ENCODE measurements at places on chromosomes 11 and 22.
A peak's percentile ranks its signal among the peaks of the same experiment; 100 is the strongest.

- no peaks in the 10 kb centered on the region for H3K36me3 ChIP-seq
- no peak for DNase-seq
- no peaks in the 10 kb centered on the region for H3K4me1 ChIP-seq
- peaks cover 25% of the 10 kb centered on the region for H3K27me3 ChIP-seq
- no peak overlapping the region for H3K27ac ChIP-seq
Observed at GRCh38 chr11:11397036-11397415, 44.0 kb upstream of the CSNK2A3 start.

DNA sequence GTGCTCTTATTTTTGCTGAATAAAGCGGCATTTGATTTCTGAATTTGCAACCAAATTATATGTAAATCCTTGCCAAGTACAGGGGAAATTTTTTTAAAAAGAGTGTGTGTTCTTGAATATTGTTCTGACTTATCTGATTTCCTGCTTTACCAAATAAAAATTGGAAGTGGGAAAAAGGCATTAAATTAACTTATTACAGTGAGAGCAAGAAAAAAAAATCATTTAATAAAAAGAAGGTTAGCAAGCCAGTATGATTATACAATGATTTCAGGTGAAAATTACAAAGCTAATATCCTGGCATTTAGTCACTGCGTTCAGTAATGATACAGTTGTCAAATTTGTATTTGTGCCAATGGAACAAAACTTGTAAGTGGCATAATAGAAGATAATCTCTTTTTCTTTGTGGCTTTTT is 82.1 kb upstream of the PPARA start:
- no peak overlapping the region for H3K27ac ChIP-seq
- peaks cover 44% of the 10 kb centered on the region for H3K4me1 ChIP-seq
- DNase-seq: no peak
- H3K4me3 ChIP-seq: no peak overlapping the region
- H3K27me3 ChIP-seq: no peaks in the 10 kb centered on the region
- peaks cover 4% of the 10 kb centered on the region for H3K36me3 ChIP-seq

DNA sequence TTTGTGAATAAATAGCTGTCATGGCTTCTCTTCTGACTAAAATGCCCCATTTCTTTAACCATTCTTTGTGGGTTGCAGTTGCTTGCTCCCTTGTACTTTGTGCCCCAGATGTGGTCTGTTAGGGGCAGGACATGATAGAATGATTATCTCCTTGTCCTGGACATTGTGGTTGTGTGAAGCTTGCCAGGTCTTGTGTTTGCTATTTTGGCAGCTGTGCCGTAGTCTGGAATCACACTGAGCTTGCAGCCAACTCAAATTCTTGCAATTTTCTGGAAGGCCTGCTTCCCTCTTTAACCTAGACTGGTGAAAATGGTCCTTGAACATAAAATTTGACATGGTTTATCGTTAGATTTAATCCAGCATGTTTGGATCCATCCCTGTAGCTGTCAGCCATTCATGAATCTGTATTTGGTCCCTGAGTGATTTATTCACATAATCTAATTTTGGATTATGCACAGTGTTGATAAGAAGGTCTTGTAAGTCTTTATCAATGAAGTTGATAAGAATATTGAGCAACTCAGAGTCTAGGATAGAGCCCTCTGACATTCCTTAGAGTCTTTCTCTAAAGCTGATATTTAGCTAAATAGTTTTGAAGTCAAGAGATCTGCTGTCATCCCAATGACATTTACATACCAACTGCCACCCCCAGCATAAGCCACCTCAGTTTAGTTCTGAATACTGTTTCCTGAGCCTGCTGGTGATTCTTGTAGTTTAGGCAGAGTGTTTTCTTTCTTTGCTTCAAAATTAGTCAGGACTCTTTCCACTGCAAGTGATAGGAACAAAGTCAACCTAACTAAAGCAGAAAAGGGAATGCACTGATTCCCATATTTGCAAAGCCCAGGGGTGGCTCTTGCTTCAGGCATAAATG is 9.8 kb downstream of the SPON1 start:
- peaks cover 40% of the 10 kb centered on the region for H3K27me3 ChIP-seq
- no peaks in the 10 kb centered on the region for H3K4me1 ChIP-seq
- no peak overlapping the region for H3K27ac ChIP-seq
- no peaks in the 10 kb centered on the region for H3K36me3 ChIP-seq
- no peak for DNase-seq

DNA sequence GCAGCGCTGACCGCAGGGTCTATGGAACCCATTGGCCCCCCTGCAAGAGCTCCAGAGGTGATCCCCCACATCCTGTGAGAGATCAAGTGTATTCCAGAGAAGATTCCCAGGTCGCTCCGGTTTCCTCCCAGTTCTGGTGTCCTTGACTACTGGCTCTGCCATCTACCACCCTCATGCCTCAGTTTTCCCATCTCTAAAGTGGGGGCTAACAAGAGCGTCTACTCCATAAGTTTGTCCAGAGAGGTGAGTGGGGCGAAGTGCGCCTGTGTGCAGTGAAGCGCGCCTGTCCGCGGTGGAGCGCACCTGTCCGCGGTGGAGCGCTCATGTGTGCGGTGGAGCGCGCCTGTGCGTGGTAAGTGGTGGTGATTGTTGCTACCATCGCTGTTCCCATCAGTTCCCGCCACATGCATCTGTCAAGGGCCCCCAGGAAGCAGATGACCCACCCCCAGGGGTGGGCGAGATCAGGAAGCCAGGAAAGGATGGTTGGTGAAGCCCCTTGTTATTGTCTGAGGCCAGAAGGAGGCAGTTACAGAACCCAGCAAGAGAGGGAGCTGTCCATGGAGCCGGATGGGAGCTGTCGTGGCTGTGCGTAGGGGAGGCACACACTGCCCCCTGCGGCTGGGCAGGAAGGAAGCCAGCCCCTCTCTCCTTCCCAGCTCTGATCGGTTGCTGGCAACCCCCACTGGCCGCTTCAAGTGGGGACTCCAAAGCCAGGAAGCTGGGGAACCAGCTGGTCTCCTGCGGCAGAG is 73.2 kb upstream of the FGF3 start:
- DNase-seq: no peak
- H3K36me3 ChIP-seq: no peaks in the 10 kb centered on the region
- H3K4me1 ChIP-seq: no peaks in the 10 kb centered on the region
- peaks cover 57% of the 10 kb centered on the region for H3K27me3 ChIP-seq
- H3K4me3 ChIP-seq: no peak overlapping the region
- H3K27ac ChIP-seq: no peak overlapping the region

DNA sequence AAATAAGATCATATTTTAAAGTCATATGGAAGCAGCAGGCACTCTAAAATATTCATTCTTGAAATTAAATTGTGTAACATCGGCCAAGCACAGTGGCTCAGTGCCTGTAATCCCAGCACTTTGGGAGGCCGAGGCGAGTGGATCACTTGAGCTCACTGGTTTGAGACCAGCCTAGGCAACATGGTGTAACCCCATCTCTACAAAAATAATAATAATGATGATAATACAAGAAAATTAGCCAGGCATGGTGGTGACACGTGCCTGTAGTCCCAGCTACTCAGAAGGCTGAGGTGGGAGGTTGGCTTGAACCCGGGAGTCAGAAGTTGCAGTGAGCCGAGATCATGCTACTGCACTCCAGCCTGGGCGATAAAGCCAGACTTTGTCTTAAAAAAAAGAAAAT is 77.4 kb downstream of the TRIM29 start:
- no peaks in the 10 kb centered on the region for H3K4me1 ChIP-seq
- H3K27me3 ChIP-seq: peaks cover 55% of the 10 kb centered on the region
- H3K4me3 ChIP-seq: no peak overlapping the region
- no peaks in the 10 kb centered on the region for H3K36me3 ChIP-seq
- H3K27ac ChIP-seq: no peak overlapping the region

DNA sequence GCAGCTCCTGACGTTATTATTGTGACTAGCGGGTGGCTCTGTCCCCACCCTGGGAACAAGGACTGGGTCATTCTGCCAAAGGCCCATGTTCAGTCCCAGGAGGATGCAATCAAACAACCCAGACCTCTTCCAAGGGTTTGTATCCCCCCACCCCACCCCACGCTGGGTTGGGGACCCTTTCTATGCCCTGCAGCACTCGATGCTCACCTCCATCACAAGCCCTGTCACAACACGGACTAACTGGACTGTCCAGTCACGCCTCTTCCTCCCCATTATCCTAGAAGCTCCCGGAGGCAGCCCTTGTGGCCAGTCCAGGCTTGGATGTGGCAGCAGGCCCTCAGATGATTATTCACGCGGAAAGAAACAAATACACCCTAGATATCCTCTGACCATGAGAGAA is 3.7 kb downstream of the SHANK2 start:
- no peaks in the 10 kb centered on the region for H3K4me1 ChIP-seq
- peaks cover 39% of the 10 kb centered on the region for H3K27me3 ChIP-seq
- no peaks in the 10 kb centered on the region for H3K36me3 ChIP-seq
- no peak for DNase-seq

DNA sequence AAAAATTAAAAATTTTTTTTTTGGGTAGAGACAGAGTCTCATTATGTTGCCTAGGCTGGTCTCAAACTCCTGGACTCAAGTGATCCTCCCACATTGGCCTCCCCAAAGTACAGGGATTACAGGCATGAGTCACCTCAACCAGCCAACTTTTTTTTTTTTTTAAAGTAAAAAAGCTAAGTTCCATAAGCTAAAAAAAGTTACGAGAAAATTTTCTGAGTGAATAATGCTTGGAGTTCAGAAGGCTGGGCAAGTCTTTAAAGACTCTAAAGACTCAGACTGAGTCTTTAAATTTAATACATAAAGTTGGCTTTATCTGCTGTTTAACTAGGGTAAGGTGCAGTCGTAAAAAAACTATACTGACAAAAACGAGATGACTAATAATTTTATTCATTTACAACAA is 5.6 kb downstream of the DDX6 start:
- H3K4me1 ChIP-seq: peaks cover 41% of the 10 kb centered on the region
- H3K27ac ChIP-seq: no peak overlapping the region
- no peak for DNase-seq
- peak overlapping the region; percentile 70 for H3K4me3 ChIP-seq
- peaks cover 79% of the 10 kb centered on the region for H3K36me3 ChIP-seq
- no peaks in the 10 kb centered on the region for H3K27me3 ChIP-seq

DNA sequence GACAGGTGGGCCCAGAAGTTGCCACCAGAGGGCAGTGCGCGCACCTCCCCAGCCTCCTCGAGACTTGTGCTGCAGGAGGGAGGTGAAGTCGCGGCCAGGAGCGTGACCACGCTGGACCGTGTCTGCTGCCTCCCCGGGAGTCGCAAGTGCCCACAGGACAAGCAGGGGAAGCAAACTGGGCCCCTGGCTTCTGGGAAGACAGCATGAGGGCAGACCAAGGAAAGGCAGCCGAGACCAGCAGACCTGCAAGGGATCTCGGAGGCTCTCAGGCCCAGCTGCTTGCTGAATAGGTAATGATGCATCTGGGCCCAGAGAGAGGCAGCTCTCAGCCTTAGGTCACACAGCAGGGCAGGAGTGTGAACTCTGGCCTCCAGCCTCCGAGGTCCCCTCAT is 17.0 kb upstream of the IL2RB start:
- peak overlapping the region; percentile 85 for H3K4me3 ChIP-seq
- DNase-seq: peak; percentile 78
- H3K36me3 ChIP-seq: peaks cover 18% of the 10 kb centered on the region
- H3K27ac ChIP-seq: peak overlapping the region; percentile 83
- H3K27me3 ChIP-seq: no peaks in the 10 kb centered on the region

- H3K27ac ChIP-seq: no peak overlapping the region
- no peaks in the 10 kb centered on the region for H3K36me3 ChIP-seq
Observed at GRCh38 chr22:35477911-35478582, 62.6 kb upstream of the RASD2 start.

DNA sequence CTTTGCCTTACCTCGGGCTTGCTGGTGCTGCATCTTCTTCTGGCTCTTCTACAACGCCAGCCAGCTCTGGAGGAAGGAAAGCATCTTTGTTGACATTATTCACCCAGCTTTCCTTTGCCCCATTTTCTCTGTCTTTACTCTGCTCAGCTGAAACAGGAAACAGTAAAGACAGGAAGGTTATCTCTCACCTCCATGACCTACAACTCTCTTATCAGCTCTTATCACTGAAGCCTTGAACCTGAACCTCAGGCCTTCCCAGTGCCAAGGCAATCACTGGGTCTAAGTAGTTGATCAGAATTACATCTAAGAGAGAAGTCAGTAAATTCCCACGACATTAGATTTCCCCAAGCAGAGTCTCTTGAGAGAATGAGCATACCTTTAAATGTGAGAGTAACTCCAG is 59.6 kb upstream of the CCDC89 start:
- H3K4me1 ChIP-seq: peaks cover 58% of the 10 kb centered on the region
- peaks cover 6% of the 10 kb centered on the region for H3K36me3 ChIP-seq
- no peaks in the 10 kb centered on the region for H3K27me3 ChIP-seq
- H3K4me3 ChIP-seq: peak overlapping the region; percentile 27
- DNase-seq: no peak

- H3K36me3 ChIP-seq: no peaks in the 10 kb centered on the region
- H3K27me3 ChIP-seq: no peaks in the 10 kb centered on the region
- no peak overlapping the region for H3K4me3 ChIP-seq
- H3K27ac ChIP-seq: no peak overlapping the region
- no peak for DNase-seq
Observed at GRCh38 chr11:86162239-86162638, 82.3 kb upstream of the EED start.

DNA sequence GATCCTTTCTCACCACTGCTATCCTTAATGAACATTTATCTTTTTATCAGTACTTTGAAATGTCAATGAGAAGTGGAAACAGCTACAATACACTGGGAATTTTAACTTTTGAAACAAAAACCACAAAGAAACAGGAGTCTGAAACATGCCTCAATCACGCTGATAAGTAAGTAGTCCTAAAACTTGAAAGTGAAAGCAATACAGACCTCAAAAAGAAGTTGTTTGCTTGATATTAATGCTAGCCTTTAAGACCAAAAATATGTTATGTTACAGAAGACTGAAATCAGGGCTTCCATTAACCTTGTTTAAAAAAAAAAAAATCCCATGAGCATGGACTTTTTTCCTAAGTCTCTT is 21.3 kb downstream of the PHF21A start:
- peak overlapping the region; percentile 92 for H3K27ac ChIP-seq
- peaks cover 4% of the 10 kb centered on the region for H3K36me3 ChIP-seq
- peaks cover 71% of the 10 kb centered on the region for H3K4me1 ChIP-seq
- no peak for DNase-seq
- peak overlapping the region; percentile 71 for H3K4me3 ChIP-seq

GRCh38 chr22:23385678-23386631 is 194.1 kb downstream of the IGLL1 start:
- no peak overlapping the region for H3K4me3 ChIP-seq
- peak; percentile 67 for DNase-seq
- H3K36me3 ChIP-seq: peaks cover 2% of the 10 kb centered on the region
- no peaks in the 10 kb centered on the region for H3K4me1 ChIP-seq
- H3K27ac ChIP-seq: no peak overlapping the region
- H3K27me3 ChIP-seq: peaks cover 9% of the 10 kb centered on the region

- H3K36me3 ChIP-seq: no peaks in the 10 kb centered on the region
- H3K4me1 ChIP-seq: peaks cover 5% of the 10 kb centered on the region
- no peak overlapping the region for H3K4me3 ChIP-seq
- no peak overlapping the region for H3K27ac ChIP-seq
- DNase-seq: no peak
Observed at GRCh38 chr11:76578654-76579055, 91.9 kb downstream of the LRRC32 start.

GRCh38 chr11:61793083-61793828 is 545 bp downstream of the FEN1 start:
- H3K27me3 ChIP-seq: no peaks in the 10 kb centered on the region
- peak overlapping the region; percentile 96 for H3K27ac ChIP-seq
